ENCODE measurements at places on chromosomes 12 and 14.

GRCh38 chr12:109757671-109758265 lies 44.1 kb downstream of the FAM222A start:
- DNase-seq: peak; percentile 29

DNA sequence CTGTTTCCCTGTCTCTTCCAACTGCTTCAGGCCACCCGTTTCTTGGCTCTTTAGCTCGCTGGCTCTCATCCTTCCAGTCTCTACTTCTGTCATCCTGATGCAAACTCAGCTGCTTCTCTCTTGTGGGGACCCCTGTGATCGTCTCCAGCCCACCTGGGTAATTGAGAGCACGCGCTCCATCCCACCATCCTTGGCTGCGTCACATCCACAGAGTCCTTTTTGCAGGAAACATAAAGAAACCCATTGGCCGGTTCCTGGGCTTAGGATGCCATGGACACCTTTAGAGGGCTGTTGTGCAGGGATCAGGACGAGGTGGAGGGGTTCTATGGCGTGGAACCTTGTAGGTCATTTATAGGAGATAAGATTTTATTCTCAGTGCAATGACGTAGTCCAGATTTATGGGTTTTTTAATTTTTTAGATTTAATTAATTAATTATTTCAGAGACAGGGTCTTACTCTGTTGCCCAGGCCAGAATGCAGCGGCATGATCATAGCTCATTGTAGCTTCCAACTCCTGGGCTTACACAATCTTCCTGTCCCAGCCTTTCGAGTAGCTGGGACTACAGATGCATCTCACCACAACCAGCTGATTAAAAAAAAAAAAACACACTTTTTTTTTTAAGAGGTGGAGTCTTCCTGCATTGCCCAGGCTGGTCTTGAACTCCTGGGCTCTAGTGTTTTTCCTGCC lies 82.6 kb downstream of the CCDC92 start:
- no peak for DNase-seq

- DNase-seq: no peak
Measured at GRCh38 chr14:95903616-95904107, 27.0 kb downstream of the TUNAR start.

DNA sequence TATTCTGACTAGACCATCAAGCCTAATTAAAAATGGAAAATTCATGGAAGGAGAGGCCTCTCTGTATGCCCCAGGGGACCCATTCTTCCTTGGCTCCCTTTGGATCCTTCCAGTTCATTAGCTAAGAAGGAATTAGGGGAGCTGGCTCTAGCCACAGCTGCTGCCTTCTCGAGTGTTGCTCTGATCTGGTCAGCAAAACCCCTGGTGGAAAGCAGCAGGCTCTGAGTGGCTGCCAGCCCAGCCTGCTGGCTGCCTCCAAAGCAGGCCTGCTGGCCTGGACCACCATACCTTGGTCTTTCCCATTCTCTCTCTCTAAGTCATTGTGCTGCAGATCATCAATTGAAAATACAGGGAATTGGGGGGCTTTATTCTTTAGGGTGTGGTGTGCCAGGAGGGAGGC lies 29.0 kb upstream of the AKAP6 start:
- DNase-seq: no peak

DNA sequence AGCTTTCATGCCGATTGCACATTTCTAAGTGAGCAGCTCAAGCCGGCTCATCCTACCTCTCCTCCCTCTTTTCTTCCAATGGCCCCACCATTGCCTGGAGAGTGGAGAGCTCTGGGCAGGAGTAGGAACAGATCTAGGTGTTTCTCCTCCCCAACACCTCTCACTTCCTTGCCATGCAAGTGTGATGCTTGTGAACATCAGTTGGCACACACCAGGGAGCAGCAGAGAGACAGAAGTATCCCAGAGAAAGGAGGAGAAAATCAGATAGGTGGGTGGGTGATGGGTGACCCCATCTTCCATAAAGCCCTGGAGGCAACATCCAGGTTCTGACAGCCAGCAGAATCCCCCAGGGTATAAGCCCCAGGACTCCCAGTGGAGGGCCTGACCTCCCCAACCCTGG lies 27.8 kb downstream of the NPC2 start:
- DNase-seq: peak; percentile 39

DNA sequence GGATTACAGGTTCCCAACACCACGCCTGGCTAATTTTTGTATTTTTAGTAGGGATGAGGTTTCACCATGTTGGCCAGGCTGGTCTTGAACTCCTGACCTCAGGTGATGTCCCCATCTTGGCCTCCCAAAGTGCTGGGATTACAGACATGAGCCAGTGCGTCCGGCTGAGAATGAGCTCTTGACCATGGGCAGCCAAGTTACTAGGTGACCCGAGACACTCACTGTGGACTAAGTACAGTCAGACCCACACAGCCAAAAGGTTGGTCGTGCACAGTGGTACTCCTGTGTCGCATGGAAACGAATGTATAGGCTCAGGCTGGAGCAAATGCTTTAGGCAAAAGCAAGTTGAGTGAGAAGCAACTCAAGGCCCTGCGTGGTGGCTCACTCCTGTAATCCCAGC lies 21.0 kb downstream of the DLK1 start:
- no peak for DNase-seq

DNA sequence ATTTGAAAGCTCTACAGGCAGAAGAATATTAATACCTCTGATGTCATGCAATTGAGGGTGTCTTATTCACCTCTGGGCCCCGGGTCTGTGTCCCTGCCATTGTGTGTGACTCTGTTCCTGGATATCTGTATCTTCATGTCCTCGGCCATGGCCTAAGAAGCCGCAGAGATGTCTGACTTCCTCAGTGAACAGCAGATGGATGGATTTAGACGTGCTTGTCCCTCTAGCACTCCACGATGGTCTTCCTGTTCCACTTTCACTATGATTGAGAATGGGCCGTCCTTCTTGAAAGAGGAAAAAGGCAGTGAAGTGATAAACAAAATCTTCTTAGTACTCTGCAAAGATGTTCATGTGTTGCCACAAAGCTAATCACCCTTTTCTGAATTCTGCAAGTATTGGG lies 217.4 kb downstream of the SLC41A2 start:
- no peak for DNase-seq
